ENCODE measurements at places on chromosomes 1 and 21. TPM values are rescaled to one million over a fixed set of nuclear protein-coding genes. Genes with fewer than 3 reads are reported as not detected.

Gene FAAP20
- total RNA-seq, result 26.3 TPM

Gene KCND3
- 1.7 TPM for total RNA-seq

Gene LCE3C
- not detected for total RNA-seq

Gene RNPEP
- 12.8 TPM for total RNA-seq

DNA sequence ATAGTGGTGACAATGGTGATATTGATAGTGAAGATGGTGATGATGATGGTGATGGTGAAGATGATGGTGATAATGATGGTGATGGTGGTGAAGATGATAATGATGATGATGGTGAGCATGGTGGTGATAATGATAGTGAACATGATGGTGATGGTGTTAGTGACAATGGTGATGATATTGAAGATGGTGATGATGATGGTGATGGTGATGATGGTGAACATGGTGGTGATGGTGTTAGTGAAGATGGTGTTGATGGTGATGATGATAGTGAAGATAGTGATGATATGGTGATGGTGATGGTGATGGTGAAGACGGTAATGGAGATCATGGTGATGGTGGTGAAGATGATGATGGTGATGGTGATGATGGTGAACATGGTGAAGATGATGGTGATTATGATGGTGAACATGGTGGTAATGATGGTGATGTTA is 259.2 kb downstream of the MATN1 start:
- no peak for DNase-seq

- DNase-seq, result no peak
Observed at GRCh38 chr1:85502171-85502570, 37.2 kb upstream of the DDAH1 start.

DNA sequence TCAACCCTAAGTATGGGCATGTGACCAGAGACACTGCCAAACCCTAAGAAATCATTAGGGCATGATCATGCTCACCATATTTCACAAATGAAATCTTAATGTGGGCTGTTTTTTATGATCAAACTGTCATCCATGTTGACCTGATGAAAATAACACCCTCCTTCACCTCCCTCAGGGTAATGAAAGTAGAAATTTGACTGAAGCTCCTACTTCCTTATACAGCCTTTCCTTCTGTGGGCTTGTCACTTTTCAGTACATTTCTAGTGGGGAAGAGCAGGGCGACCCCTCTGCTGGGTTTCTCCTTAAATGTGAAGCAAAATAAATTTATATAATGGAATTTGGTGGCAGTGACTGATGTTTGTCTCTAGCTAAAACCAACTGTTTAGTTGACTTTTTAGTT is 25.9 kb downstream of the IVNS1ABP start:
- no peak for DNase-seq

DNA sequence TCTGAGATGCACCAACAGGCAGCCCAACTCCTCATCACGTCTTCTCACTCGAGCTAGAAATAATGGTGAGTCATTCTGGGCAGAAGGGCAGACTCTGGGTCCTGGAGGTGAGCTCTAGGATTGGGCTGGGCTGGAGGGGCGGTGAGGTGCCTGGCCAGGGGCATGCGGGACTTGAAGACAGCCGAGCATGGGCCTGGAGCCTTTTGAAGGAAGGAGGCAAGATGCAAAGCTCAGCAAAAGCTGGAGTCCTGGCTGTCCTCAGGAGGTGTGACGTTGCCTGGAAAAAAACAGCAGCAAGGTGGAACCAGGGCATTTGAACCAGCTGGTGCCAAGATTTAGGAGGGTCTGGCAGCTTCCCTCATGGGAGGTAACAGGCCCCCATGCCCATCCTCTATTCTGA is 712 bp downstream of the KCNA2 start:
- DNase-seq, result no peak

DNA sequence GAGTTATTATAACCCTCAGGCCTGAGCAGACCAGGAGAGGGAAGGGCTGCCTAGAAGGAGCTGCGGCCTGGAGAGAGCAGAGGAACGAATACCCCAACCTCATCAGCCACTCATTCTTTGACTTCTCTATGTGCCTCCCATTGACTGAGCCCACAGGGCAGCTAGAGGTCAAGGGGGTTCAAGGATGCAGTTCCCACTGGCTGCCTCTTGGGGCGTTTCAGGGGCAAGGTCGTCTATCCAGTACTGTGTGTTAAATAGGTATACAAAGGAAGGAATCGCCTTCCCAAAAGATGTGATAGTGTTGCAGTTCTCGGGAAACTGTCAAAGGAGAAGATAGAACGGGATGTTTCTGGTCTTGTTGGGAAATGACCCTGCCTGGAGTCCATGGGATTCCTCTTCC is 250.6 kb downstream of the PRDM2 start:
- DNase-seq, result no peak

GRCh38 chr1:223258751-223259198 is 105.2 kb downstream of the SUSD4 start:
- DNase-seq, result no peak

GRCh38 chr1:58874757-58875755 is 91.2 kb upstream of the JUN start:
- DNase-seq, result peak; percentile 66

All from psoas muscle (tissue), 8 donors.